ENCODE measurements at places on chromosomes 16 and 17.

- DNase-seq = no peak
These were observed 5.4 kb downstream of the GAA start for GRCh38 chr17:80106751-80107150.

GRCh38 chr17:38415250-38416194 is 12.7 kb upstream of the ARHGAP23 start:
- DNase-seq = no peak

DNA sequence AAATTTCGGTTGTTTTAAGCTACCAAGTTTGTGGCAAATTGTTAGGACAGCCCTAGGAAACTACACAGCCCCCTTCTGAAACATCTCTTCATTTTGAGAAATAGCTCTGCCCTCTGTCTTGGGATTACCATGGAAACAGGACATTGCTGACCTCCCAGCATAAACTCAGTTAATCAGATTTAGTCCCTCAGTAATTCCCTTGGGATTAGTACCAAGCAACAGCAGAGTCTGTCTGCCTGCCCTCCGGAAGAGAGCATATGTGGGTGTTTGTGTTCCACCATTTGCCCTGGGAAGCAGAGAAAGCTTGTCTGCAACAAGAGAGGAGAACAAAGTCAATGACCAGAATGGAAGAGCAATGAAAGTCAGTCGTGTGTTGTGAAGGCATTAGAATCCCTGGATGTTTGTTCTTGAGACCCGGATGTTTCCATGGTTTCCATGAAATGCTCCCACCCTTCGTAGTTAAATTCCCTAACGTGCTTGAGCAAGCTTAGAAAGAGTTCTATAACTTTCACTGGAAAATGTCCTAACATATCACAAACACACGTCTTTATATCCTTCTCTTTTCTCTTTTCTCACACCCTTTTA is 26.2 kb downstream of the NUDT7 start:
- no peak for DNase-seq

DNA sequence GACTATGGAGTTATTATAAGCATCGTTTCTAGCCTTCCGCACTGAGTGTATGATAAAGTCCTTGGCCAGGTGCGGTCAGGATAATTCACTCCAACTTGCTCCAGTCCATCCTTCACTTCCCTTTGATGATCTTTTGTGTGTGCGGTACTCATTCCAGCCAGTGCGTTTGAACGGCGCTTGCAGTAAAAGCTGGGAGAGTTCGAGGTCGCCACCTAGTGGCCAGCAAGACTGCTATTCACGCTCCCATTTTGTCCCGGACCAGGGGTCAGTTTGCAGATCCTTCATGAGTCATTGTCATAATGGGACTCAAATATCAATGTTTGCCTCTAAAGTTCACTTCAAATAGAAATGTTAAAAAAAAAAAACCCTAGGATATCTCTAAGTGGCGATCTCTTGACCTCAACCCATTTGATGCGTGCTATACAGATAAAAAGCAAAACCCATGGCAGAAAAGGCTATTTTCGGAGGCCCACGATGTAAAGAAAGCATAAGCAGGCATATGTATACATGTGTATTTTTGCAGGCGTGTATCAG is 417.1 kb downstream of the TMEM114 start:
- no peak for DNase-seq

DNA sequence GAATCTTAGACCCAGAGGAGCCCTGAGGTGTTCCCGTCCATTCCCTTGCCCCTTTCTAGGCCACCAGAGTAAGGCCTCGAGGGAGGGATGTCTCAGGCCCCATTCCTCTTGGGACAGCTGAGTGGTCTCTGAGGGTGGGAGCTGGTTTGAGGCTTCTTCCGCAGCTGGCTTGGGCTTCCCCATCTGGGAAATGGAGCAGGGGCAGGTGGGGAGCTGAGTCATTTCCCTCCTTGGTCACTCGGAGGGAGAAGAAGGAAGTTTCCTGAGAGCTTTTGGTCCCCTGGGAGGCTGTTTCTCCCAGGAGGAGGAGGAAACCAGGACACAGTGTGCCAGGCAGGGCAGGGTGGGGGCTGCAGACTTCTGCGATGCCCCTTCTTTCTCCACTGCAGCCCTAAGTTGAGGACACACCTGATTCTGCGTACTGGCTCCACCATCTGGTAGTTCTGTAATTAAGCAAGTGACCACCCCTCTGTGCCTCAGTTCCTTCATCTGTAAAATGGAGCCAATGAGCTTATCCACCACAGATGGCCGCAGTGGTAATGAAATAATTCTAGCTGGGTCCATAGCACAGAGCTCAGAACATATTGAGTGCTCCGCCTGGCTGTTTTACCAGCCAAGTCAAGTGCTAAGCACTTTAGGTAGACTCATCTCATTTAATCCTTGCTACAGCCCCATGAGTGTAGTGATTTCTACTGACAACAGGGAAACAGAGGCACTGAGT is 1.6 kb upstream of the KCNJ12 start:
- no peak for DNase-seq

DNA sequence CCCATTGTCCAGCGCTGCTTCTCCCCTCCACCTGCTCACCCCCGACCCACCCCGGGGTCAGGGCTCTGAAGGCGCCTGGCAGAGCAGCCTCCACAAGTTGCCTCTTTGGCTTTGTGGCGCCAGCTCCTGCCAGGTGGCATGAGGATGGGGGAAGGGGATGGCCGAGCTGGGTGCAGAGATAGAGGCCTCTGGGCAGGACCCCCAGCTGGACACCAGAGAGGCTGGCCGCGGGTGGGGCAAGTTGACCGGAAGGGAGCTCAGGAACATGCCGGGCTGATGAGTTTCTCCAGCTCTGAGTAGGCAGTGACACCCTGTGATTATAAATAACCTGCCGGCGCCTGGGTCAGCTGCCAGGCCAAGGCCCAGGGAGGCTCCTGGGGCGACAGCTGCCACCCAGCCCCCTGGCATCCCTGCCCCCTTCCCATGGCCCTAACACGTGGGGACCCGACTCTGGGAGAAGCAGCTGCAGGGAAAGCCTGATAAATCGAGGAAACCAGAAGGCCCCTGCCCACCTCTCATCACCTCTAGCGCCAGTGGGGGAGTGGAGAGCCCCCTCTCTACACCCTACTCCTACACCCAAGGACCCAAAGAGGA is 729 bp downstream of the P2RX5 start:
- no peak for DNase-seq

- DNase-seq = no peak
These were observed 1.4 kb downstream of the PYDC1 start for GRCh38 chr16:31215287-31216162.

GRCh38 chr16:9706217-9706836 is 475.9 kb downstream of the GRIN2A start:
- no peak for DNase-seq

- no peak for DNase-seq
These were observed 185.1 kb upstream of the PSMD7 start for GRCh38 chr16:74111456-74111982.

DNA sequence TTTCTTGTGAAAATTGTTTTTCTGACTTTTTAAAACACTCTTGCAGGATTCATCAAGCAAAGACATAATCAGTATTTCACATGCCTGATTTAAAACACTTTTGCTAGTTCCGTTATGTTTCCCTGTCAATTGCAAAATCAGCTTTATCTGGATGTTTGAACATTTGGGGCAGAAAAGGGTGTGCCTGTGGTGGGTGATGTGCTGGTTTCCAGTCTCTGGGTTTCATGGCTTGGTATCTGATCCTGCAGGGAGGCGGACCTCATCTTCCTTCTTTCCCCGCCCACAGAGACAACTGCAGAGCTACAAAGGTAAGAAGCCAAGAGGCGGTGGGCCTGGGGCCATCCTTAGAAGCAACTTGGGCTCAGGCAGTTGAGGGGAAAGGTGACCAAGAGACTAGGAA is 41.8 kb downstream of the NLRC5 start:
- DNase-seq = no peak

GRCh38 chr17:48719642-48720265 is 2.6 kb downstream of the PRAC1 start:
- no peak for DNase-seq

DNA sequence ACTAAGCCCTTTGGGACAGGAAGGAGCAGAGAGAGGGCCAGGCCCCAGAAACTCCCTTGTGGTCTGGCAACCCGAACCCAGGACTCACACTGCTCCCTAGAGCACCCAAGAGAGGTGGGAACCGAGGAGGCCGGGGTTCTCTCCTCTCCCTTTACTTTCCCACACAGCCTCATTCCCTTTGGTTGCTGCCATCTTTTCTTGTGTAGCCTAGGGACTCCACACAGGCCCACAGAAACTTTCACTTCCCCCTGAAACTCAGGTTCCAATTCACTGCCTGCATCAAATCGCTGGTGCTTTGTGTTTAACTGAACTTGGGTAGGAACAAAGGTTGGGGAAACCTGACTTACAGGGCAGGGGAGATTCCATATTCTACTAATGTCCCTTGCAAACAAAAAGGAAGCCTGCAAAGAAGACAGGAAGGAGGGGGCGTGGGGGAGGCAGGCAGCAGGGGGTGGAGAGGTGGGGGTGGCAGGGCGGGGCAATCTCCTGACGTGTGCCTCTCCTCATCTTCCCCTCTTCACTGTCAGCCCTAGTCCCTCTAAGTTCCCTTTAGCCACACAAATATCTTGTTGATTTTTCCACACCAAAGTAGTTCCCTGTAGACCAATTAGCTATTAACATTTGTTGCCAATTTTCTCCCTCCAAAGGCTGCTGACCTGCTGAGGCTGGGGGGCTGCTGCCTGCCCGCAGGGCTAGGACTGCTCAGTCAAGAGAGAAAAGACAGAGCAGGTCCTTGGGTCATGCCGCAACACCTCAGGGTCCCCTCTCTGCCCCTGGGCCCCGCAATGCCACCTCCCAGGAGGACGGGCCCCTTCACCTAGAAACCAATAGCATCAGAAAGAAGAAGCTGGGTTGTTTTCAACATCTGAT is 8.0 kb downstream of the ST3GAL2 start:
- peak; percentile 30 for DNase-seq

GRCh38 chr16:53745086-53745485 is 41.1 kb downstream of the FTO start:
- DNase-seq = no peak

GRCh38 chr17:14856176-14856575 is 408.9 kb downstream of the PMP22 start:
- DNase-seq = no peak

GRCh38 chr16:47687694-47688093 is 226.6 kb downstream of the PHKB start:
- DNase-seq = no peak

DNA sequence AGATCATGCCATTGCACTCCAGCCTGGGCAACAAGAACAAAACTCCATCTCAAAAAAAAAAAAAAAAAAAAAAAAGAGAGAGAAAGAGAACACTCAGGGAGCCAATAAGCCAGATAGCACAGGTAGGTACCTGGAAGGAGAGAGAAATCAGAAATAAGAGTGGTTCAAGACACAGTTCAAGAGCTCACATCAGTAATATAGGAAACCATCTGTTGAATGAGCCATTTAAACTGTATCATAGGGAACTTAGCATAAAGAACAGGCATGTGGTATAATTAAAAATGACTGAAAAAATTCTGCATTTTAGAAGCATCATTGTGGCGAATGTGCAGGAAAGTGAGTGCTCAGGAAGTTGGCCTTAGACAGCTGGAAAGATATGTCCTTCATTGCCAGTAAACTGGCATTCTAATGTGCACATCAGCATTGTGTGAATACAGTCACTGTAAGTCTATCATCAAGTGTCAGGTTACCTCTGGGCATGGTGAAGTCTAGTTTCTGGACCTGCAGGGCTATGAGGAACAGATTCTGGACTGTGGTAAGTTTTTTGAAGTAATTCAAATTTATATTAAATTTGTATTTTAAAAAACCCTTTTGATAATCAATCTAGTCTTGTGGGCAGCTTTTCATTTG is 20.4 kb downstream of the KRT12 start:
- DNase-seq = no peak

GRCh38 chr17:72296456-72296855 is 175.6 kb downstream of the SOX9 start:
- no peak for DNase-seq

DNA sequence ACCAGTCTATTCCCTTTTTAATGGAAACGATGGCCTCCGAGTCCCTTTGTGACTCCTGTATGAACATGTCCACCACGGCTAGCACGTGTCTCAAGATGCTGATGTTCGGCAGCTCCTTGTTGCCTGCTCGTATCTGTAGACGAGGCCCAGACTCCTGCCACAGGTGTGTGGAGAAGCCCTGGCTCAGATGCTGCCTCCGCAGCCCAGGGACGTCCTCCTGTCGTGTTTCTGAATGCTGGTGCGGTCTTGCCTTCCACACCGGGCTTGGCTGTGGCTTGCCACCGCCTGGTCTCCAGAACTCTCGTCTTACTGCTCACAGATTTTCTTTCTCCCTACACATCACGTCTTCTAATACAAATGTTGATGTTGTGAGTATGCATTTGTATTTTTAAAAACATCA is 17.0 kb downstream of the FOXF1 start:
- no peak for DNase-seq

DNA sequence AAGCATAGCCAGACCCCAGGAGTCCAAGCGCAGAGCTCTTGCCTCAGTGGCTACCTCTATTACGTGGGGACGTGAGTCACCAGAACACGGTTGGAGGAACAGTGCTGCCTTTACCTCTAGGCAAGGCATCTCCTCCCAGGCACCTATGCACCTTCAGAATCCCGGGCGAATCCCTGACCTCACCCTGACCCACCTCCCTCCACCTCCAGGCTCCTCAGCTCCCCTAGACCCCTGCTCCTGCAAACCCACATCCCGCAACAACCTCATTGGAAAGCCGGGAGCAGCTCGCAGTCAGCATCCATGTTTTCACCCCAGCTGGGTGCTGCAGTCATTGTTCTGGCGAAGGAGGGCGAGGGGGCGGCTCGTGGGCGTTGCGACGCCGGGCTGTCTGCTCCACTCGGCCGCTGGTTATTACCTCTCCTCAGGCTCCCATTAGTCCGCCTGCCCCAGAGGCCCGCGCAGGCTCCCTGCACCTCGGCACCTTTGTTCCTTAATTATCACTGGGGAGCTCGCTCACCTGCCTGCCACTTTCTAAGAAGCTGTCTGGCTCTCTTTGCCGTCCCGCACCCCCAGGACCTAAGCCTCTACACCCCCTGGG is 24.6 kb upstream of the DLX4 start:
- no peak for DNase-seq

GRCh38 chr16:51497541-51498211 is 346.6 kb upstream of the SALL1 start:
- no peak for DNase-seq

DNA sequence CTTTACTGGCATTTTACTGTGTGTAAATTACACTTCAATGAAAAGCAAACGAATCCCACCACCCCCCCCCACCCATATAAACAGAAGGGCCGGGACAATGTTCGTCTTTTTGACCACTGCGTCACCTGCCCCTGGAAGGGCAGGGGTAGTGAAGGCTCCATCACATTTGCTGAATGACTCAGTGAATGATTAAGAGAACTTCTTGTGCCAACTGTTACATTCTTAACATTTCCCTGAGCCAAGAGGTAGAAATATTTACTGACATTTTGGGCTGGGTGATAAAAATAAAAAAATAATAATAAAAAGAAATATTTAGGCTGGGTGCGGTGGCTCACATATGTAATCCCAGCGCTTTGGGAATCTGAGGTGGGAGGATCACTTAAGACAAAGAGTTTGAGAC is 24.1 kb downstream of the C16orf96 start:
- no peak for DNase-seq

- no peak for DNase-seq
These were observed 67.8 kb downstream of the MAF start for GRCh38 chr16:79532785-79533184.

GRCh38 chr17:51118330-51119195 is 2.1 kb downstream of the SPAG9 start:
- no peak for DNase-seq

- DNase-seq = no peak
These were observed 113.5 kb downstream of the MAP2K6 start for GRCh38 chr17:69528035-69528434.

- DNase-seq = no peak
These were observed 119.1 kb upstream of the SMURF2 start for GRCh38 chr17:64781014-64781756.
